ENCODE measurements at places on chromosomes 7 and 10.
A peak's percentile ranks its signal among the peaks of the same experiment; 100 is the strongest.

GRCh38 chr10:116113721-116114501 lies 159.1 kb downstream of the GFRA1 start:
- no peak for DNase-seq

- DNase-seq: no peak
These were observed 290.2 kb upstream of the GHITM start for GRCh38 chr10:83849150-83849549.

- DNase-seq: peak; percentile 44
These were observed 150.8 kb downstream of the HERPUD2 start for GRCh38 chr7:35544028-35544742.

DNA sequence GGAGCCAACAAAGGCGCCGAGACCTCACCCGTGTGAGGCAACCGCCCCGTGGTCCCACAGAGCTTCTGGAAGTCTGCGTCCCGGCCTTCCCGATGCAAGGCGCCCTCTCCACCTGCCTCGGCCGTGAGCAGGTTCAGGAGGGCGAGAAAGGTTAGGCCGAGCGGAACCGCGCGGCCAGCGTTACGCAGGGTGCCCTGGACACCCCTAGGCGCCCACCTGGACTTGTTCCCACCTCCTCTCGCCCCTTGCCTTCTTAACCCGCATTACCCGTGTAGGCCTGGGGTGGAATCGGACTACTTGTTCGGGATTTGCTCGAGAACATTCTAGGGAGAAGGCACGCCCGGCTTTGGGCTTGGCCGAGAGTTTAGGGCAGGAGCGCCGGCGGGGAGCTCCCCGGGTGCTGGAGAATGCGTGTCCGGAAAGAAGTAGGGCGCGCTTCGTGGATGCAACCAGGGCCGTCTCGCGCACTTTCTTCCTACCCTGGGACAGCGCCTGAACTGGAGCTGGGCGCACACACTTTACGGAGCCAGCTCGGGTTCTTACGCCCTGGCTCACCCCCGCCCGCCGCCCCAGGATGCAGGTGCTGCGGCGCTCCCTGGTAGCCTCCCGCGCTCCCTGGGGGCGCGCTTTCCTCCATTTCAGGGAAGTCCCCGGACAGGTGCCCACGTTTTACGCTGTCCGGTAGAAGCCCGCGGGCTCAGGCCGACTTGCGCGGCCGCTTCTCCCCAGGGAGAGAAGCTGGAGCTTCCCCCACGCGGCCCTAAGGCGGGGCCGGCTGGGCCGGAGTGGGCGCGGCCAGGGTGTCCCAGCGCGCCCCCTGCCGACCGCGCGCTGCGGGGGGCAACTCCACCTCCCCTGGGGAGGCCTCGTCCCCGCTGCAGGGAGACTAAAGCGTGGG lies 74.5 kb downstream of the INSIG1 start:
- no peak for DNase-seq

- peak; percentile 95 for DNase-seq
These were observed 30.6 kb downstream of the PALD1 start for GRCh38 chr10:70508912-70509756.

DNA sequence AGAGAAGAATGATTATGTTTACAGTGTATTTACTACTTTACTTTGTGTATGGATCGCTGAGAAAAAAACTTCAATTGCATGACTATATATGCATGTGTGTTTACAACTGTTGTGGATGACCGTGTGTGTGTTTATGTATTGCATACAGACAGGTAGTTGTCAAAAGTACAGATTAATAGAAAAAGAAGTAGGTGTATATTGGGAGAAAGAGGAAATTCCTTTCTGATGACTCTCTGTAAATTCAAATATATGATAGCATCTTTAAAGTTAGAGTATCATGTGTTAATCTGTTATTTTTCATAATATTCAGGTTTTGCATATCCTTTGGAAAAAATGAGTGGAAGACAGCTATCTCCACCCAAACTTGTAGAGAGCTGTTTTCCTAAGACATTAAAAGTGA lies 160.4 kb upstream of the AGR3 start:
- DNase-seq: no peak

DNA sequence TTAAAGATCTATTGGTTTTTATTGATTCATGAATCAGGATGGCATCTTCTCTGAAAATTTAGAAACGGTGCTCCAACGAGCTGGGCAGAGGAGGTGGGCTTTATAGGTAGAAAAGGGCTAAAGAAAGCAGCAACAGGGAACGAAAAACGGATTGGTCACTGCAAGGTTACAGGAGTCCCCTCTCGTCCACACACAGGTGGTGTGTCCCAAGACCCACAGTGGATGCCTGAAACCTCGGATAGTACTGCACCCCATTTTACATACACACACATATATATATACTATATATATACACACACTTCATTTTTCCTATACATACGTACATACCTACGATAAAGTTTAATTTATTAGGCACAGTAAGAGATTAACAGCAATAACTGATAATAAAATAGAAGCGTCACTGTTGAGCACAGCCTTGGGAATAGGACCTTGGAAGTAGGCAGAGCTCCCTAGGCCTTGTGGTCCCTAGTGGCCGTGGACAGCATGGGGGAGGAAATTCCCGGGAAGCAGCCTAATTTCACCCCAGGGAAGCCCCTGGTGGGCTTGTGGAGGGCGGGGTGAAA lies 737 bp upstream of the NUB1 start:
- DNase-seq: peak; percentile 4

DNA sequence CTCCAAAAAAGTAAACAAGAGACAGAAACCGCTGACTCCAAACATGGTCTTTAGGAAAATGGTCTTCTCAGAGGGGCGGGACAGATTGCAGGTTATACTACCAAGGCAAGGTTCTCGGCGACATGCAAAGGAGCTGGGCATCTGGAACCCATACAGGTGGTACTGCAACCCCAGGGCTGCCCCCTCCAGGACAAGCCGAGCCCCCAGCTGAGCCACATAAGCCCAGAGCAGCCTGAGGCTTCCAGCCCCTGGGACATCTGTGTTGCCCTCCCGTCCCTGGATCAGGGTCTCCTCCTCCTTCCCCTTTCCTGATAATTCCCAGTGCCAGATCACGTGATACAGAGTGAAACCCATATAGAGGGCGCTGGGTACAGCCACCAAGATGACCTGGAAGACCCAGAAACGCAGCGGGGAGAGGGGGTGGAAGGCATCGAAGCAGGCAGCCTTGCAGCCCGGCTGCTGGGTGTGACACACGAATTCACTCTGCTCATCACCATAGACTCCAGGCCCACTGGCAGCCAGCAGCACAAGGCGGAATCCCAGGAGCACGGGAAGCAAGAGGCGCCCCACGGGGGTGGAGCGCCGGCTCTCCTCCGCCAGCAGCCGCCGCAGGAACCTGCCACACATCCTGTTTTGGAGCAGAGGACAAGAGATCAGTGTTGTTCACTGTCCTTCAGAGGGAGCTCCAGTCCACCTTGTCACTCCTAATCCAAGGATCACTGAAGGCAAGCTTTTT lies at the start of gene GJC3:
TSS of gene GJC3 (minus strand) at position 627 of the 736 bp plus-strand sequence. CDS start at position 627, 0 bp downstream.
- DNase-seq: peak; percentile 90

- DNase-seq: no peak
These were observed 31.5 kb upstream of the ARID5B start for GRCh38 chr10:61869774-61870525.

- peak; percentile 21 for DNase-seq
These were observed 149.8 kb downstream of the DOCK4 start for GRCh38 chr7:112056409-112056808.

DNA sequence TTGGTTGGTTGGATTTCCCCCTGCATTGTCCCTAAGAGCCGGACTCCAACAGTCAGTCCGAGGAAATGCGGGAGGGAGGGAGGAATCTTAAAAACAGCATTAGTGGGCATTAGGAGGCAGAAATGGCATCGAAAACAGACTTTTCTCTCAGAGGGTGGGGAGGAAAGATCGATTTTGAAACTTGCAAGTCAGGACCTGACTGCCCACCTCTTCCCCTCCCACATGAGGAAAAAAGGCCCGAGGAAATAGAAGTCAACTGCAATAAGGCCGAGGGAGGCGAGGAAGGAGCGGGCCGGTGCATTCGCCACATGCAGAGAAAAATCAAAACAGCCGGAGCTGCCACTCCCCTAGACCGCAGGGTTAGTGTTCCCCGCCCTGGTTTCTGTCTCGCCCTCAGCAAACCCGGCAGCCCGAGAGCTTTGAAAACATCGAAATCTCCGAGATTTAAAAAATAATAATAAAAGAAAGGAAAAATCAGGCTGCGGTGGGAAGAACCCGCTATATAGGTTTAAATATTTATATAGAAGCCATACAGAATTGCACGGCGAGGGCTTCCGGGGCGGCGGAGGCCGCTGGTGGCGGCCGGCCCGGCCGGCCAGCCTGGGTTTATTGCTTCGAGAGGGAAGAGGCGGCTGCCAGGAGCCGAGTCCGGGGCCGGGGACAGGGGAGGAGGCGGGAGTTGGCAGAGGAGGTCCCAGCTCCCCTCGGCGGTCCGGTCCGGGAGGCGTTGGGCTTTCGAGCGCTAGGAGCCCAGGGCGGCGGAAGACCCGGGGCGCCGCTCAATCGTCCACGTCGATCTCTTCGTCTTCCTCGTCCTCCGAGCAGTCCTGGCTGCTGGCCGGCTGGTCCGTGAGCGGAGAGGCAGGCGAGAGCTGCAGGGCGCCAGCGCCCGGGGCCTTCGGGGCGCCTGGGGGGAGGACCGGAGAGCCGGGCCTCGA lies 2.5 kb downstream of the LBX1 start:
- DNase-seq: no peak

DNA sequence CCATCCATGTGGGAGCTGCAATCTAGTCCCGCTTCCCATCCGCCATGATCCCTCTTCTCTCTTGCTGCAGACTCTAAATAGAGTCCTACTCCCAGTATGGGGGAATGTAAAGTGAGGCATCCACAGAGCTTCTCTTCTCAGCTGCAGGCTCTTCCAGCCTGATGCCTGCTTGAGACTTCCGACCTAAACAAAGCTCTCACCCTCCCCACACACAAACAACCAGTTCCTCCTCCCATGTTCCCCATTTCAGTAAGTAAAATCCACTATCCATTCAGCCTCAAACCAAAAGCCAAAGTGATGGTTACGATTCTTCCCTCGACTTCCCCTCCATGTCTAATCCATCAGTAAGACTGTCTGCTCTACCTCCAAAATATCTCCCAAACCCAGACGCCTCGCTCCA lies 108.2 kb upstream of the NFE2L3 start:
- no peak for DNase-seq

DNA sequence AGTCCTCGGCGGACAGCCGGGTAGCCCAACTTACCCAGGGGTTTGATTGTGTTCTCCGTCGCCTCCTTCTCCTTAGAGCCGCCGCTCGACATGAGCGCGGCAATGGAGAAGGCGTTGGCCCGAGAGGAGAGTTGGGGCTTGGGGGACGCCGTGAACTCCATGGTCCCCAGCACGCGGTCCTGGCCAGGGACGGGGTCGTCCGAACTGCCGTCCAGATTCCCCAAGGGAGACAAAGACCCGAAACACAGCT lies 515 bp downstream of the TBX20 start:
- DNase-seq: no peak

DNA sequence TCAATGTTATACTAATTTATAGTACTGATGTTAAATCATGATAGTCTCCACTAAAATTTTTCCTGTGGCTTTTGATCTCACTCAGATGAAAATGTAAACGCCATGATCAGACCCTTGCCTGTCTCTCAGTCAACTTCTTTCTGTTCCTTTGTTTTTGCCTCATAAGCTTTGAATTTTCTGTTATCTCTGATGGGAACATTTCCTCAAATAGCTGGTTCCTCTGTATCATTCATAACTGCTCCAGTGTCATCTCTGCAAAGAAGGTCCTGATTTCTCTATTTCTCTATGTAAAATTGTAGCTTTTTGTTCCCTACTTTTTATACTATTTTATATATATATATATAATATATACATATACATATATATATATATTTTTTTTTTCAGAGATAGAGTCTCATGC lies 67.5 kb downstream of the GPR141 start:
- no peak for DNase-seq

GRCh38 chr7:140156460-140157080 lies 20.2 kb downstream of the KDM7A start:
- DNase-seq: no peak

DNA sequence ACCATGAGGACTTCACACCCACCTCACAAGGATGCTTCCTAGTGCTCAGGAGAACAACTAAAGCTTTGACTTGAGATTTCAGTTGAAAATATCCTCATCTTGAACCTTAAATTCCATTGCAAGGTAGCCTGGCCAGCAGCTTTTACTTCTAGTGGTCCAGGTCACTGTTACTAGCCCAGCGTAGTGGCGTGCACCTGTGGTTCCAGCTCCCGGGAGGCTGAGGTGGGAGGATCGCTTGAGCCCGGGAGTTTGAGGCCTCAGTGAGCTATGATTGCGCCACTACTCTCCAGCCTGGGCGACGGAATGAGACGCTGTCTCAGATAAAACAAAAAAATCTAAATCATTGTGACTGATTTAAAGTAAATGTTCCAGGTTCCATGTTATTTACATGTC lies 28.3 kb upstream of the PRKAR1B start:
- DNase-seq: no peak

DNA sequence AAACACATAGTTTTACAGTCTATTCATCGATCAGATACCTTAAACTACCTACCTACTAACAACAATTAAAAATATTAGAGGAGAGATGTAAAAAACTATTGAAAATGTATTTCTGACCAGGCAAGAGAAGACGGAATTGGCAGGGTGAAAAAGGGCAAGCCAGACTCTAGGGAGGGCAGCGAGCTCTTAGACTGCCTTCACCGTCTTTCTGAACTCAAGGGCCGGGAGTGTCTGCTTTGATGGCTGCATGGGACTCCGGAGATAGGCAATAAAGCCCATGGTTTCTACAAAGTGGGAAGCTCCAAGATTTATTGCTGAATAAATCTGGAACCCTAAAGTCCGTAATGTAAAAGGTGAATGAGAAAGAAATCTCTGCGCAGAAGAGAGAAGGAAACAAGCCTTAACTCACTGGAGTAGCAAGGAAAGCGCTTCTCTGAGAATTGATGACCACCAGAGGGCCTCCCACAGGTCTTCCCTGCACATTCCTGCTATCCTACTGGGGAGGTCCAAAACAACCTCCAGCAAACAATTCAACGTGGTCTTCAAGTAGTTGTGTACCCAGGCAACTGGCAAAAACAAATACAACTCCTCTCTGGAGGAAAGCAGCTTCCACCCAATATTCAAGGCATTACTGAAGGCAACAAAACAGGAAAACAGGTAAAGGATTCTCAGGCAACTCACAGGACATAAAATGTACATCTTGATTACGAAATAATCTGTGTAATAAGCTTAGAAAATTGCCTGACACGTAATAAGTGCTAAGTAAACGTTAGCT lies 181.3 kb downstream of the SDK1 start:
- DNase-seq: peak; percentile 71

DNA sequence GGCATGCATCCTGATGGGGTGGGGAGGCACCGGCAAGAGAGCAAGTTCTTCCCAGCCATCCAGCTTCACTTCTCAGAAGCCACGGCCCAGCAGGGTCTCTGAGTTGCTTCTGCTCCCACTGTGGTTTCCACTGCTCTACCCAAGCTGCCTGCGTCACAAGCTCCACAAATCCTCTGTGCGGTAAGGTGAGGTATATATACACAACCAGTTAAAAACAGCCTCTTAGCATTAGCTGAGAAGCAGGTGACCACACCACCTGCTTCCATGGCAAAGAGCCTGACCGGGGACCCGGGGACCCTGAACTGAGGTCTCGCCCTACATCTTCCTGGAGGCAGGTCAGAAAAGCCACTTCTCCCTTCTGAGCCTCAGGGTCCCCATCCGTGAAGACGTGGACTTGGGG lies 46.9 kb upstream of the NPFFR1 start:
- DNase-seq: no peak

All from NCI-H146 (cell line).